ENCODE measurements at places on chromosomes 2 and 18. TPM values are rescaled to one million over a fixed set of nuclear protein-coding genes. Genes with fewer than 3 reads are reported as not detected.

GRCh38 chr18:60096428-60096827 is 196.6 kb downstream of the PMAIP1 start:
- DNase-seq: no peak

DNA sequence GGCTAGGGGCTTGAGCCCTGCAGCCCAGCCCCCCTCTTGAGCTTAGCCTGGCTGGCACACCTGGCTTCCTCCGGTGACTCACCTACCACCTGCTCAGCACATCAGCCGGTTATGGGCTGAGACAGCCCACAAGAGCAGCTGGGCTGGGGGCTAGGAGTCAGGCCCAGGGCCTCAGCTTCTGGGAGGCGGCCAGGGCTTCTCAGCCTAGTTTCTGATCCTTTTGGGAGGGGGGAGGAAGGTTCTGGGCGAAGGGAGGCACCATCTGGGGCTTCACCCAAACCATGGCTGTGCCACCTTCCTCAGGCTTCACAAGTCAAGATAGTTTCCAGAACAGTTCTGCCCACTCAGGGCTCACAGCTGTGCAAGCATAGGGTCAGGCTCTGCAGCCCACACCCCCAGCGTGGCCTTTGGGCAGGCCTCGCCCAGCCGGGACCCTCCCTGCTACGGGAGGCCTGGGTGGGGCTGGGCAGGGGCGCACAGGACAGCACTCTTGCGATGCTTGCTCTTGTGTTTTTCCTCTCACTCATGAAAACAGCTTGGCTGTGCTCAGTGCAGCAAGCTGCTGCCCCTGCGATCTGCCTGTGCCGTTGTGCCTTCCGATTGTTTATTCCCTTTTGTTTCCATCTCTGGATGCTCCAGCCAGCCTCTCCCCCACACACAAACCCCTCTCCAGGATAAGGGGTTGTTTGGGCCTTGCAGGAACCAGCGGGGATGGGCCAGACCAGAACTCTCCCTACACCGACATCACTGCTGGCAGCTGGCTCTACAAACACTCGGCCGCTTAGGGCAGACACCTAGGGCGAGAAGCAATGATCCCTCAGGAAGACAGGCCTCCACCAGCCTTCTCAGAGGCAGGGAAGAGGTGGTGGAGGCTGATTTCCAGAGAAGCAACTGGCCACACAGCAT is 26.1 kb upstream of the SEMA4C start:
- no peak for DNase-seq

Gene NEMP2
- 7.2 TPM for total RNA-seq

DNA sequence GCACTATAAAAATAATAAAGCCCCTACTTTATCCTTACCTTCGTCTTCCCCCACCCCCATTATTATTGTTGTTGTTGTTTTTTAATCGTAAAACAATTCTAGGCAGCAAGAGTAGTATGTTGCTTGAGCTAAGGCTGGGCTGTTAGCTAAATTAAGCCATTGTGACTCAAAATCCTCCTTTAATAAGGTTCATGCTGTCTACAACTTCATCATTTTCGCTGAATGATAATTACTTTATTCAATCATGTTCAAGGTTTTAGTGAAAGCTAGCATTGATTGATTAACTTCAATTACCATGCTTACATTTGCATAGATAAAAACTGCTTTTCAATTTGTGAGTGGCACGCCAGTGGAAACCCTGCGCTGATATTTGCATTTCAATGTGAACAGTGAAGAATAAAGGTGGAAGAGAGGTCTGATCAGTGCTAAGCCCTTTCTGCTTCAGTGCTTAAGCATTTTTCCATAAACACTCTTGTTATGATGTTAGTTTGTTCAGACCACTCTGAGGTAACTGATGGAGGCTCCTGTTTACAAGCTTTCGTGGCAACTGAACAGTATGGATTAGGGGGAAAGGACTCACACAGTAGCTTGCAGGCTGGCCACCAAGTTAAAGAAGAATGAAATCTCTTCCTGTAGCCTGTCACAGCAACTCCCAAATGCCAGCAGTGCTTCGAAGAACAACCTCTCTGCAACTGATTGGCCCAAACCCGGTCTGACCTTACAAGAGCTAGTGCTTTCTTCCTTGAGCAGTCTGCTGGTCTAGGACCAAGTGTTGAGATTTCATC is 156.8 kb downstream of the GPD2 start:
- DNase-seq: no peak

- no peak for DNase-seq
Measured at GRCh38 chr2:168139852-168140251, 107.5 kb downstream of the STK39 start.

DNA sequence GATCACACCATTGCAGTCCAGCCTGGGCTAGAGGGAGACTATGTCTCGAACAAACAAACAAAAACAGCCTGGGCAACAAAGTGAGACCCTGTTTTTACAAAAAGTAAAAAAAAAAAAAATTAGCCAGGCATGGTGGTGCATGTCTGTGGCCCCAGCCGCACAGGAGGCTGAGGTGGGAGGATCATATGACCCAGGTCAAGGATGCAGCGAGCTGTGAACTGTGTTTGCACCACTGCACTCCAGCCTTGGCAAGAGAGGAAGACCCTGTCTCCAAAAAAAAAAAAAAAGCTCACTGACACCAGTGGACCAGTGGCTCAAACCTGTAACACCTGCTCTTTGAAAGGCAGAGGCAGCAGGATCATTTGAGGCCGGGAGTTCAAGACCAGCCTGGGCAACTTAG is 40.1 kb downstream of the UNC50 start:
- no peak for DNase-seq

- DNase-seq: no peak
Measured at GRCh38 chr2:214987261-214987660, 151.2 kb downstream of the ABCA12 start.

GRCh38 chr2:50512397-50512796 is 519.5 kb downstream of the NRXN1 start:
- DNase-seq: no peak

Gene TNFRSF11A
- 3.5 TPM for total RNA-seq

Gene PAX8
- total RNA-seq: 2.1 TPM

GRCh38 chr2:171185165-171185818 is 24.6 kb upstream of the TLK1 start:
- DNase-seq: no peak

Gene BABAM2
- total RNA-seq: 30.4 TPM

Gene NT5DC4
- total RNA-seq: not detected

DNA sequence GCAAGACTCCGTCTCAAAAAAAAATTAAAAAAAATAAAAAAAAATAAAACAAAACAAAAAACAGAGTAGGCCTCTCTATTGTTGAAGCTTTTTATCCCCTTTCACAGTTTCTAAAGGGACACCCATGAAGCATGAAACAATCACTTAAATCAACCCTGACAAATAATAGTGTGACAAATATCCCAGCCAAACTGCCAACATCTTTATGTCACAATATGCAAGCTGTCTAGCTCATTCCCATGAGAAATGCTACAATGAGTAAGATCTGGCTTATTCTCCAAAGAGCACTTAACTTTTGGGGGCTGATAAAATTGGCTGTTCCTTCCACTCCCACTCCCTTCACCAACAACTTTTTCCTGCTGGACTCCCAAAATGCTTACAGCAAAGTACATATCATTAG is 21.7 kb upstream of the ABCA12 start:
- no peak for DNase-seq

DNA sequence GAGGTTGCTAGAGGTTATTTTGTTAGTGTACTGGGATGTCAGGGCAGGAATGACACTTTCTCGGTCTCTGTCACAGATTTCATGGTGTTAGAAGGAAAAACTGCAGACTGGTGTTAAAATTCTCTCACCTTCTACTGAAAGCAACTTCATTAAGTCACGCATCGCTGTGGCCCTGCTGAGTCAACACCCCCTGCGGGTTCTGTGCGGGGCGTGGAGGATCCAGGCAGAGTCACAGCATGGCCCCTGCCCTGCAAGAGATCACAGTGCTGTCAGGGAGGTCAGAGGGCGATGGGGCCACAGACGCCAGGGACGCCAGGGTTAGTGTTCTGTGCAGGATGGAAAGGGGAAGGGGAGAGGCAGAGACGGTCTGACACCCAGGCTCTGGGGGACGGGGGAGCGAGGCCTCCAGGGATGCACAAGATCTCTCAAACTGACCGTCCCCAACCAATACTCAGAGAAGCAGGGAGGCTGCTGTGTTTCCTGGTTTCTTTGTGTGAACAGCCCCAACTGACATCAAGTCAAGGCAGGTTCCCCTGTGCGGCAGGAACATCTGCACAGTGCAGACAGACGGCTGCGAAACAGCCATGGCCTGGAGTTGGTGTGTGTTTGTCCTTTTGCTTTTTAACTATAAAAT is 354.9 kb upstream of the SALL3 start:
- DNase-seq: no peak

Gene DLX1
- 10.0 TPM for total RNA-seq

GRCh38 chr2:190470256-190470826 is 62.2 kb downstream of the MFSD6 start:
- DNase-seq: no peak

Data from type B pancreatic cell (in vitro differentiated cells).